ENCODE measurements at places on chromosomes 16 and 17. TPM values are rescaled to one million over a fixed set of nuclear protein-coding genes. Genes with fewer than 3 reads are reported as not detected.
A peak's percentile ranks its signal among the peaks of the same experiment; 100 is the strongest.

GRCh38 chr17:45394913-45395568, 37.6 kb downstream of the ARHGAP27 start:
- peak; percentile 84 for DNase-seq

GRCh38 chr17:57569853-57570252, 175.2 kb downstream of the CCDC182 start:
- DNase-seq, result no peak

- no peak for DNase-seq
Observed at GRCh38 chr17:82096709-82097183, 1.3 kb downstream of the FASN start.

DNA sequence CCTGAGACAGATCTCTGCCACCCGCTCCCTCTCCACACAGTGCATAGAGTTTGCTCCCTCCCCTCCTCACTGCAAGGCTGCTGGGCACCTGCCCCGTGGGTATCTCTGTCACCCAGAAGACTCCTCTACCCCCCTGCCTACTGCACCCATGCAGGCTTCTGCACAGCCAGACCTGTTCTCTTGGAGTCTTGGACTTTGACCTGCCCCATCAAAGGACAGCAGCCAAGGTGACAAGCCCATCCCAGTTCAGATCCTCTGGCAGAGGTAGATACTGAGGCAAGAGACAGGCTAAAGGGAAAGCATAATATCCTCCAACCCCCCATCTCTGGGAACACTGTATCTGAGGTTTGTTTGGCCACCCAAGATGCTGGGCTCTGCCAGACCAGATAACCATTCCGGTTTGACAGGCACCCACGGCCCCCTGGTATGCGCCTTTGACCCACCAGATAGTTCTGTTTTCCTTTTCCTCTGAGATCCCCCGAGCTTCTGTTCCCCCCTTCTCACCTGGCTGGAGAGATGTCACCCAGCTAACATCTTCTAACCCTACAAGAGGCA, 239.6 kb downstream of the SOX9 start:
- DNase-seq, result no peak

DNA sequence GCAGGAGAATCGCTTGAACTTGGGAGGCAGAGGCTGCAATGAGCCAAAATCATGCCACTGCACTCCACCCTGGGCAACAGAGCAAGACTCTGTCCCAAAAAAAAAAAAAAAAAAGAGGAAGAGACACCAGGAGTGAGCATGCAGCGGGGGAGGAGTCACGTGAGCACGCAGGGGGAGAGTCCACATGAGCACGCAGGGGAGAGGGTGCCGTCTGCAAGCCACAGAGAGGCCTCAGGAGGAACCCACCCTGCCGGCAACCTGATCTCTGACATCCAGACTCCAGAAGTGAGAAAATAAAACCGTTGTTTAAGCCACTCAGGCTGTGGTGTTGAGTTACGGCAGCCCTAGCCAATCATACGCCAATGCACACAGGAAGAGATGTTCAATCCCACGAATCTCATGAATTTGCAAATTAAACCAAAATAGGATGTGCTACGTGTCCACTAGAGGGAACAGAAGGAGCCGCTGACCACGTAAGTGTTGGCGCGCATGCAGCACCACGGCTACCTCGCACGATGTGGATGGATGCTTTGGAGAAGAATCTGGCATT, 42.2 kb downstream of the CCDC57 start:
- no peak for DNase-seq

DNA sequence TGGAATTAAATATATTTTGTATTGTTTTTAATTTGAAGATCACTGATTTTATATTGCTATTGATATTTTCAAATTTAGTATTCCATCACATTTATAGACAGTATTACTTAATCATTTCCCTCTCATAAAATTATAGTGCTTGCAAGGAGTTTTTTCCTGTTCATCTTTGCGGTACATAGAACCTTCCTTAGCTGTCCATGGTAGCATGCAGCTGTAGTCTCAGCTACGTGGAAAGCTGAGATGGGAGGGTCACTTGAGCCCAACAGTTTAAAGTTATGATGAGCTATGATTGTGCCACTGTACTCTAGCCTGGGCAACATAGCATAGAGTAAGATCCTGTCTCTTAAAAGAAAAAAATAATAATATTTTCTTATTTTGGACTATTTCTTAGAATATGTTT, 215.8 kb upstream of the CHMP6 start:
- no peak for DNase-seq

GRCh38 chr17:48597778-48598631, 4.4 kb upstream of the HOXB5 start:
- no peak for DNase-seq

GRCh38 chr16:29820730-29821642, 724 bp downstream of the MVP start:
- no peak for DNase-seq

DNA sequence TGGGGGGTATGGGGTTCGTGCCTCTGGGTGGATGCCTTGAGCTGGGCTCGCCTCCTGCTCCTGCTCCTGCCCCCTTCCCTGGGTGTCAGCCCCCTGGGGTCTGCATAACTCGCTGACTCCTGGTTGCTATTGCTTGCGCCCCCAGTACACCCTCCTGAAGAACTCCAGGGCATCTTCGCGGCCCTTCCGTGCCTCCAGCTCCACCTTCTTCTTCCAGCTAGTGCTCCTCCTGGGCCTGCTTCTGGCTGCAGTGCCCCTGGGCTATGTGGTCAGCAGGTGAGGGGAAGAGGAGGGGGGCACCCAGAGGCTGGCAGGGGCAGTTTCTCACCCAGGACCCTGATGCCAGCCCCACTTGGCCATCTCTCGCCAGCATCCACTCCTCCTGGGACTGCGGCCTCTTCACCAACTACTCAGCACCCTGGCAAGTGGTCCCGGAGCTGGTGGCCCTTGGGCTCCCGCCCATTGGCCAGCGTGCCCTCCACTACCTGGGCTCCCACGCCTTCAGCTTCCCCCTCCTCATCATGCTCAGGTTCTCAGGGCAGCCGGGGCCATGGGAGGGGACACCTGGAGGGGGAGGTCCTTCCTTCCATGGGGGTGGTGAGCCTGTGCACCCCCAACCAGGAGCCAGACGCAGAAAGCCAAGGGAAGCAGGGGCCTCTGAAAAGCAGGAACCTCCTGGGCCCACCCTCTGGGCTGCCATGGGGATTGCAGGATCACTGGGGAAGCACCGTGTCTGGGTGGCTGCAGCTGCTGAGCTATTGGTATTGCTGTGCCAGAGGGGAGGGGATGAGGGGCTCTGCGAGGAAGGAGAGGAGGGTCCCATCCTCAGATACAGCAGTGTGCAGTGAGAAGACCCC, 7.8 kb upstream of the C17orf99 start:
- DNase-seq, result no peak

- DNase-seq, result no peak
Observed at GRCh38 chr17:21163101-21163500, 36.3 kb downstream of the DHRS7B start.

- no peak for DNase-seq
Observed at GRCh38 chr17:5282642-5283217, 646 bp downstream of the RABEP1 start.

GRCh38 chr17:80101946-80102663, 724 bp downstream of the GAA start:
- peak; percentile 46 for DNase-seq

DNA sequence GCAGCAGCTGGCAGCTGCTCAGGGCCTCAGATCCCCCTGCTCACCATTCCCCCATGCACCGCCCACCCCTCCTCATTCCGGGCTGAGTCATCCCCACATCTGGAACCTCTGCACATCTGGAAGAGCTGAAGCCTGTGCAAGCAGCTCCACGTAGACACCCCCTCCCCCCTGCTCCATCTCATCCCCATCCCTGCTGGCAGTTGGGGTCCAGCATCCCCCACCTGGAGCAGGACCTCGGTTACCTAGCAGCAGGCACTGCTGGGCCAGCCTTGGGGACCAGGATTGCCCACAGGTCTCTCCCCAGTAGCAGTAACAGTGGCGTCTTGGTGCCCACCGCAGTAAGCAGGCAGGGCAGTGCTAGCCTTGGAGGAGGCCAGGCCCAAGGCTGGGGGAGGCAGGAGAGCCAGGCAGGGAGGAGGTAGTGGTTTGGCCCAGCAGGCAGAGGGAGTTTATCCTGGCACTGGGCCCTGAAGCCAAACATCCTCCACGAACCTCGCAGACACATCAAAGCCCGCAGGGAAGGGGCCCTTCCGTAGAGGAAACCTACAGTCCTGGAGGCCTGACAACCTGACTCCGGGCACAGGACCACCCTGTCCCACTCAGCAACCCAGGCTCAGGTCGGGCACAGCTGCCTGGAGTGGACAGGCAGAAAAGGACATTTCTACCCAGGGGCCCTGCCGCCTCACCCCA, 7.7 kb upstream of the TMEM92 start:
- no peak for DNase-seq

KRTAP4-4 gene
- not detected for total RNA-seq

GJC1 gene
- 32.5 TPM for total RNA-seq

RNU2-1 gene
- not detected for total RNA-seq

STAT5B gene
- total RNA-seq, result 28.2 TPM

All from cerebellum (tissue), 4 donors.